ENCODE measurements at places on chromosomes 3 and 15. TPM values are rescaled to one million over a fixed set of nuclear protein-coding genes. Genes with fewer than 3 reads are reported as not detected.

The SCAMP2 gene
- 138 TPM for total RNA-seq

The ALPK3 gene
- total RNA-seq, result 7.0 TPM

The PAK6 gene
- total RNA-seq, result not detected

The B3GALNT1 gene
- total RNA-seq, result 0.40 TPM

The ZNF35 gene
- total RNA-seq, result 21.5 TPM

The GPR62 gene
- not detected for total RNA-seq

The CLDN16 gene
- not detected for total RNA-seq

The CA12 gene
- total RNA-seq, result 41.0 TPM

The TIMP4 gene
- total RNA-seq, result 4.9 TPM

DNA sequence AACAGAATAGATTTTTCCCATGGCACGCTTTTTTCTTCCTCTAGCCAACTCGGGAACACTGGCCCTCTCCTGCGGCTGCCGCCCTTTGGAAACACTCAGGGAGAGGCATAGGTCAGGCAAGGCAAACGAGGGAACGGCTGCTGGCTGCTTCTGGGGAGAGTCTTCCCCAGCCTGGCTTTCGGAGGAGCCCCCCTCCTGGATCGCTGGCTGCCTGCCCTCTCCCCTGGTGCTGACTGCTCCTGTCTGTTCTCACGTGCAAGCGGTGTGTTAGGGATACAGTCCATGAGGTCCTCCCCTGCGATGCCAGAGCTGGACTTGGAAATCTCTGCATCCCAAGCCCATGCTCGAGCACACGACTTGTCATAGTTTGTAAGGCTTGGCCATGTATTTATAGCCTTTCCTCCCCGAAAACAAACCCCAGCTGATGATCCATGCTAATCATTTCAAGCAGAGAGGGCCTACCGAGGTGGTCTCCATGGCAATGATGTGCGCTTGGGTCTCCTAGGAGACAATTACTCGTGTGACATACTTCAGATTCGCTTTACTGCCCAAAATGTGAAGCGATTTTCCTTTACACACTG, 315.6 kb upstream of the ATP10A start:
- no peaks in the 10 kb centered on the region for H3K4me1 ChIP-seq
- no peaks in the 10 kb centered on the region for H3K27me3 ChIP-seq
- no peak overlapping the region for H3K27ac ChIP-seq

- no peak overlapping the region for H3K27ac ChIP-seq
- no peak overlapping the region for H3K4me3 ChIP-seq
- peak; percentile 44 for DNase-seq
- no peaks in the 10 kb centered on the region for H3K27me3 ChIP-seq
- peaks cover 9% of the 10 kb centered on the region for H3K4me1 ChIP-seq
Measured at GRCh38 chr3:46848271-46849044, 14.8 kb downstream of the MYL3 start.

DNA sequence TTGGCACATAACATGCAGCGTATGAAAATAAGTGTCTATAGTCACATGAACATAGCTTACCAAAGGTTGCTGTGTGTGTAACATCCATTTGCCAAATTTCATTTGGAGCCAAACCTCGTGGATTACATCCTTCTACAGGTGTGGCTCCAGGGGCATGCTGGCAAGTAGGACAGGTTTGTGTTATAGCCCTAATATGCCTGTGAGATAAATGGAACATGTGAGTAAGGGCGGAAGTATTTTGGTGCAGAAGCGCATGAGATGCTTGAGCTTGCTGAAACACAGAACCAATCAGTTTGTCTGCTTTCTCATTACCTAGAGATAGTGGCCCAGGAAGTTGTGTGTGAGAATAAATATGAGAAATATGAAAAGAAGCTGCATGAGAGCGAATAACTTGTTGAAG, 21.8 kb upstream of the XCR1 start:
- H3K27ac ChIP-seq, result no peak overlapping the region
- H3K27me3 ChIP-seq, result no peaks in the 10 kb centered on the region
- DNase-seq, result no peak
- H3K4me1 ChIP-seq, result no peaks in the 10 kb centered on the region

DNA sequence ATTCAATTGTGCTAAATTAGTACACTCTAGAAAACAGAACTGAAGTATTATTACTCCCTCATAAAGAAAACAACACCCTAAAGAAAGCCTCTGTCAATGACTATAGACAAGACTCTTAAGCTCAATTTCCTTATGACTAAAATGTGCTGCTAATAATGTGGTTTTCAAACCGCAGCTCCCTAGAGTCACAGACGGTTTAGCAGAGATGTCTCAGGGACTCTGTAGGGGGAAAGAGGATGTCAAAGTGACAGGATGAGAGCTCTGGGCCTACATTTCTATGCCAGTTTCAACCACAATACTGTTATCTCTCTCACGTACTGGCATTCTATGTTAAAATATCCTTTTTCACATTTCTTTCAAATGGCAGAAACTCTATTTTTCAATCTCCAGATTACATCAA, 37.6 kb upstream of the WDR49 start:
- H3K36me3 ChIP-seq, result peaks cover 40% of the 10 kb centered on the region
- DNase-seq, result no peak
- H3K4me3 ChIP-seq, result no peak overlapping the region
- H3K4me1 ChIP-seq, result no peaks in the 10 kb centered on the region
- H3K27me3 ChIP-seq, result no peaks in the 10 kb centered on the region
- H3K27ac ChIP-seq, result no peak overlapping the region

GRCh38 chr3:147356909-147357900, 49.1 kb downstream of the ZIC4 start:
- no peaks in the 10 kb centered on the region for H3K36me3 ChIP-seq
- DNase-seq, result no peak
- H3K4me1 ChIP-seq, result no peaks in the 10 kb centered on the region
- peaks cover 41% of the 10 kb centered on the region for H3K27me3 ChIP-seq
- no peak overlapping the region for H3K4me3 ChIP-seq
- no peak overlapping the region for H3K27ac ChIP-seq

- no peaks in the 10 kb centered on the region for H3K36me3 ChIP-seq
- H3K27me3 ChIP-seq, result no peaks in the 10 kb centered on the region
- H3K4me3 ChIP-seq, result no peak overlapping the region
- H3K4me1 ChIP-seq, result no peaks in the 10 kb centered on the region
Measured at GRCh38 chr3:189165092-189165612, 6.6 kb upstream of the TPRG1 start.

DNA sequence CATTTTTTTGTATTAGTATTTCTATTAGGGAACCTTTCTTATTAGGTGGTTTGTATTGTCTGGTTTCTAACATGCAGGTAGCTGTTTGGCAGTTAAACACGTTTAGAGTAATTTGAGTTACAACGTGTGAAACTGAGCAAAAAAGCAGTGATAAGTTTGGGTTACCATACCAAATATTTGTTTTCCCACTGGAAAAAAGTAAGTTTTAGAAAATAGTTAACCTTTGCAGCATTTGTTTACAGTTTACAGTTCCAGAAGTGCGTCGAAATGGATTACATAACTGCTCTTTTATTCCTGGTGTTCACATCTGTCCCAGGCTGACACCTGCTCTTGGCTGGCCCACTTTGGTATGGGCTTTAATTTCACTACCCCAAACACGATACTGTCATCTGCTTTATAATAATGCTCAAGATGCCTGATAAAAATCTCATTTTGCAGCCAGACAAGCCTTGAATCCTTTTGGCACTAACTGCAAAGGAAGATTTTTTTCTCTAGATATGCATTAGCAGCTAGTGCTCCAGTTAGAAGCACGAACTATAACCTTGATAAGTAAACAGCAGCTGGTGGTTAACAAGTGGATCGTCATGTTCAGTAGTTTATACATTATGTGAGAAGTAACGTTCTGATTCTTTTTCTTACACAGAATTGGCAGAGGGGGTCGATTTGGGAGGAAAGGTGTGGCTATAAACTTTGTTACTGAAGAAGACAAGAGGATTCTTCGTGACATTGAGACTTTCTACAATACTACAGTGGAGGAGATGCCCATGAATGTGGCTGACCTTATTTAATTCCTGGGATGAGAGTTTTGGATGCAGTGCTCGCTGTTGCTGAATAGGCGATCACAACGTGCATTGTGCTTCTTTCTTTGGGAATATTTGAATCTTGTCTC, 5.3 kb downstream of the EIF4A2 start:
- peaks cover 34% of the 10 kb centered on the region for H3K4me1 ChIP-seq
- no peak overlapping the region for H3K27ac ChIP-seq
- H3K27me3 ChIP-seq, result no peaks in the 10 kb centered on the region
- no peaks in the 10 kb centered on the region for H3K36me3 ChIP-seq

DNA sequence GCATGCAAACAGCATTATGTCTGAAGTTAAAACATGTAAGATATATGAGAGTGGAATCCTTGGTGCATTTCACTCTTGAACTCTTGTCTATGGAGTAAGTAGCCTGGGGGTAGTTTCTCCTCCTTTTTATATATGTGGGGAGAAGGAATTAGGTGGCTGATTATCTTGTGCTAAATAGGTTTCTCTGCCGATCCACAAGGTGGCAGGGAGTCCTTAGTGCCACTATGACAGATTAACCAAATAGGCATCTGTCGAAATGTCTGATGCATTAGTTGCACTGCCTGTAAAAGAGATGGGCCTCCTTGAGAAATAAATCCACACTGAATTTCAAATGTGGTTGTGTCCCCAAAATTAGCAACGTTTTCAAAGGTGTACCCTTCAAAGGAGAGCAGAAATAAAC, 170.1 kb downstream of the CNTN4 start:
- no peak overlapping the region for H3K27ac ChIP-seq
- H3K4me3 ChIP-seq, result no peak overlapping the region
- no peak for DNase-seq
- H3K4me1 ChIP-seq, result no peaks in the 10 kb centered on the region
- H3K27me3 ChIP-seq, result no peaks in the 10 kb centered on the region
- H3K36me3 ChIP-seq, result no peaks in the 10 kb centered on the region

DNA sequence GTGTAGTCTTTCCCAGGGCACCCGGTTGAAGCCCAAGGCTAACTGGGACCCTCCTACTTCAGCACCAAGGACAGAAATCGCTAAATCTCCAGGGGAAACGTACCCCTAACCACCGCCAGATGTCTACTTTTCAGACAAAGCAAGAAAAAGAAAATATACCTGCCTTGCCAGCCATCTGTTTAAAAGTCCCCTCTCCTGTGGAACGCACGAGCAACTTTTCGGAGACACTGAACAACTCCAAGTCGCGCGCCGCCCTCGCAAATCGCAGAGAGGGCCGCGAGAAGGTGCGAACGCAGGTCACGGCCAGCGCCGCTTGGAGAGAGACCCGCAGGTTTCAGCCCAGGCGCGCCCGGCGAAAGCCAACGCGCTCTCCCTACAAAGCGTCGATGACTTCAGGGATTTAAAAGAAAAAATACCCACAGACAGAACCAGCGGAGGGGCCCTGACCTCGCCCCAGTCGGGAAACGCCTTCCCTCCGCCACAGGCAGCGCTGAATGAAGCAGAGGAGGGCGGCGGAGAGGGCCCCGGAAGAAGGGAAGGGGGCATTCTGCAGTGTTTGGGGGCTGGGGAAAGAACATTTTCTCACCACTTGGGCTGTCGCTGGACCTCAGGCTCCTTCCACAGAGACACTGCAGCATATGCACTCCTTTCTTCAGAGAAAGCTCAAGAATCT, 213.1 kb downstream of the FGF12 start:
- H3K4me3 ChIP-seq, result peak overlapping the region; percentile 50
- H3K27ac ChIP-seq, result no peak overlapping the region
- peaks cover 7% of the 10 kb centered on the region for H3K27me3 ChIP-seq
- H3K4me1 ChIP-seq, result peaks cover 13% of the 10 kb centered on the region

- peaks cover 11% of the 10 kb centered on the region for H3K27me3 ChIP-seq
- H3K4me3 ChIP-seq, result peak overlapping the region; percentile 23
- H3K36me3 ChIP-seq, result no peaks in the 10 kb centered on the region
- no peak for DNase-seq
- no peaks in the 10 kb centered on the region for H3K4me1 ChIP-seq
- H3K27ac ChIP-seq, result no peak overlapping the region
Measured at GRCh38 chr3:84959470-84960271, 882 bp downstream of the CADM2 start.

Measured in Peyer's patch (tissue), 4 donors.